ENCODE measurements at places on chromosomes 1 and 21.

- DNase-seq = no peak
Measured at GRCh38 chr1:245188403-245188802, 33.6 kb downstream of the KIF26B start.

GRCh38 chr1:41626616-41627375, 142.3 kb upstream of the EDN2 start:
- no peak for DNase-seq

DNA sequence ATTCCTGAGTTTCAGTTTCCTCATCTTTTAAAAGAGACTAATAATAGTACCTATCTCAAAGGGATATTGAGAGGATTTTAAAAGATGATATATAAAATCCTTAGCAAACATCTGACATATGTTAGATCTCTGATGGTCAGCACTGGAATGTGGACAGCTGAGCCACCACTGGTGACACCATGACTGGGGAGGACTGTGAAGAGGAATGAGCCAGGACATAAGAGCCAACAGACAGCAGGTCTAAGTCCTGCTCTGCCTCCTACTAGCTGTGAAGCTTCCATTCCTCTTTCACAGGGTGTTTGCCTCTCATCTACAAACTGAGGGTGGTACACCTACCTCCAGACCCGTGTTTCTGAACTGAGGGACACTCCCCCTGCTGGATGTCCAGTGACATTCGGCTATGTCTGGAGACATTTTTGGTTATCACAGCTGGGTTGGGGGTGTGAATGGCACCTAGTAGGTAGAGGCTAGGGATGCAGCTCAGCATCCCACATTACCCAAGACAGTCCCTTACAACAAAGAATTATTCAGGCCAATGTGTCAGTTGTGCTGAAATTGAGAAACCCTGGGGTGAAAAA, 109.1 kb upstream of the OLIG2 start:
- DNase-seq = no peak

DNA sequence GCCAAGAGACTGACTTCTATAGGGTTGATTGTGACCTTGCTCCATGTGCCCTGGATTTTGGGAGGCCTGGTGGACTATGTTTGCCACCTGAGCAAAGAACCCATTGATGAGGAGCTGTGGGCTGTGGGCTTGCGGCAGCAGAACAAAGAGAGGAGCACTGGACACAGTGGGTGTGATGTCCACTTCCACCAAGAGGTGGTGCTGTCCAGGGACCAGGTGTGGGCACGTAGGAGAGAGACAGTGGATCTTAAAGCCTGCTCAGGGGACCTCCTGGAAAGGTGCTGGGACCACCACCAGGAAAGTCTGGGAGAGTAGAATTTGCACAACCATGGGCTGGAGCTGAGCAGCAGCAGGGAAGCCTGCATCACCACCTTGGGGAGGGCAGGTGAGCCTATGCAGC, 106.7 kb upstream of the ETS2 start:
- no peak for DNase-seq

DNA sequence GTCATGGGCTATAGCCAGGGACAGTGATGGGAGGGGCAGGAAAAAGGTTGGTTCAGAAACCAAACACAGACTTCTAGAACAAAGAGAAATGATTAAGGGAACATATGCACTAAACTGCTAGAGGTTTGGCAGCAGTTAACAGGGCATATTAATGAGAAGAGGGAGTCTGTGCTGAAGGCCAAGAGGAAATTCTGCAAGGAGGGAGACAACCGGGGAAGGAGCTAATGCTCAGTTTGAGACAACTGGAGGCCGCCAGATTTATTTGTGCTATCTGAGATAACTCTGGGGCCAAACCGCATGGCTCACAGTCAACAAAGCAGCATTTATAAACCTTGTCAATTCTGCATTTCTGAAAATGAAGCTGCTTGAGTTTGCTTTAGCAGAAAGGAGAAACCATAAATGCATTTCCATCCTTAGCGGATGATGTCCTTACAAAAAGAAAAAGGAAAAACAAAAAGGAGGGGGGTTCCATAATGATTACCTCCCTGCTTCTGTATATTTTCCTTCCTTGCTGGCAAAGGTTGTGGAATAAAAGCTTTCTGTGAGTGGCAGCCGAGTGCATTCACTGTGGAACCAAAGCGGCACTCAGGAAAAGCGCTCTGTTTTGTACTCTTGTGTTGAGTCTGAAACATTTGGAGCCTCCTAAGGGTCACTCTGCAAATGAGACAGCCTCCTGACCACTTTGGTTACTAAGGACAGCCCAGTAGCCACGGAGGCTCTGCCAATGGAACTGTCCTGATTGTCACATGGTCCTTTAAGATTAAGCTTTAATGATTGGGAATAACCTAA, 70.3 kb downstream of the SIM2 start:
- peak; percentile 68 for DNase-seq

DNA sequence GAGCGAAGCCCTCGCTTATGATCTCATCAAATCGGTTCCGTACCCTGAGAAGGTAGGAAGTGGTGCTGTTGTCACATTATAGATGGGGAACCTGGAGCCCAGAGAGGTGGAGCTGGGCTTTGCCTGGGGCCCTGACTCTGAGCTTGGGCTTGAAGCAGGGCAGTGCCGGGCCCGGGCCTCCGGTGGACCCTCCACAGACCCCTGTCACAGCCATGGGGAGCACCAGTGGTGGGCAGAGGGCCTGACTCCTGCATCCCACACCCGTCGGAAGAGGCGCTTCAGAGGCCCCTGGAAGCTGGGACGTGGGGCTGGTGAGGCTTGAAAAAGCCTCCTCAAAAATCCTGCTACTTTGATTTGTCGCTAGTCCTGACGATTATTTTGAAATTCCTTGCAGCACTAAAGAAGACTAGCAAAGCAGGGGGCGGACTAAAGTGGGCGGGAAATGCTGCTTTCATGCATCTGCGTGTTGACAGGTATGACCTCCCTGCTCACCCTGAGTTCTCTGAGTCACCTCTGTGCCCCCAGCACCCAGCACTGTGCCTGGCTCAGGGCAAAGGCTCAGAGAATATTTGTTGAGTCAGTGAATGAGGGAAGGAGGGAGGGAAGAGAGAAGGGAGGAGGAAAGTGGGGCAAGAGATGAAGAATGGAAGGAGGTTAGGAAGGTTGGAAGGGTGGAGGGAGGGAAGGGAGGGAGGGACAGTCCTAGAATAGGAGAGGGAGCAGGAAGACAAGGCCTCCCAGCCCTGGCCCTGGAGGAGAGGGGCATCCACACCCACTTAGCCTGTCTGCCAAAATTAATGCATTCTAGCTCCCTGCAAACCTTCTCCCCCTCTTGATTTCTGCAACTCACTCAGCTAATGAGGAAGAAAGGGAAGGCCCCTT, 262.8 kb upstream of the VAMP3 start:
- DNase-seq = no peak

DNA sequence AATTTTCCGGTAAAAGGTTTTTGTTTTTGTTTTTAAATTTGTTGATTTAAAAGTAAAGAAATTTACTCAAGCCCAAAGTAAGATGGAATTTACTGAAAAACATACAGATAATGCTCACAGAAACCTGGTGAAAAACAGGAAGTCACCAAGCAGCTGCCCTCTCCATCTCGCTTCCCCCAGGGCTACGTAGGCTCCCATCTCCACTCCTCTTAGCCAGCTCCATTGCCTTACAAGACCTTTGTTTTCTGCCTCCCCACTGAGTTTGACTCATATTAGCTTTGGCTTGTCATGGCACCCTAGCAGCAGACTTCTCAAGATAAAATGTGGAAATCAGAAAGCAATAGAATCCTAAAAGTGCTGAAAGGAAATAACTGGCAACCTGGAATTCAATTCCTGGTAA, 57.9 kb downstream of the PHTF1 start:
- no peak for DNase-seq

- DNase-seq = no peak
Measured at GRCh38 chr1:9211291-9211811, 23.2 kb upstream of the H6PD start.

DNA sequence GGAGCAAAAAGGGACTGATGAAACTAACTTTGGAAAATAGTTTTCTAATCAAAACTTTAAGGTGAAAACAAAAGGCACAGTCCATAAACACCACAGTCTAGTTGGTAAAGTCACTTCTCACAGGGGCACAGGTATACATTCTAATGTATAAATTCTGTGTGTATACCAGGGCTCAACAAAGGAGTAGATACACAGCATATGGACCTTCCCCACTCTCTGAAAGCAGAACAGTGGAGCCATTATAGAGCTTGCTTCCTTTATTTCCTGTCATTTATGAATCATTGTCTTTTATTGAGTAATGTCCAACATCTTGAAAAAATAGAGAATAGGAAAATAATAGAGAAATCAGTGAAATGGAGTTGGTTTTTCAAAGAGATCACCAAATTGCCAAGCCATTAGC, 746.5 kb upstream of the CHRM3 start:
- DNase-seq = no peak

DNA sequence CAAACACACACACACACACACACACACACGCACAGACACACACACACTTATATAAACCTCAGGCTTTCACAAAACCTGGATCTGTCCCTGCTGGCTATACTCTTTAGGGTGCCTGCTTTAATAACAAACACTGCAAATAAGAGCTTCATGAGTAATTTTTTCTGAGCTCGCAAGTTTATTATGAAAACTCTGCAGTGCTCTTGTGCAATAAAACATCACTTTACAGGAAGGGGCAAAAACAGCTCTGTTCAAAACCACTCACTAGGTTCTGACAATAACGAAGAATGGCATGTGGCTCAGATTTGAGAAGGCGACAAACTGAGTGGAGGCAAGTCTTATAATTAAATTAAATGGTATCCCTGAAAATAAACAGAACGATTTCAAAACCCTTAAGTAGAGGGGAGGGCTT, 42.6 kb upstream of the CTPS1 start:
- DNase-seq = no peak

DNA sequence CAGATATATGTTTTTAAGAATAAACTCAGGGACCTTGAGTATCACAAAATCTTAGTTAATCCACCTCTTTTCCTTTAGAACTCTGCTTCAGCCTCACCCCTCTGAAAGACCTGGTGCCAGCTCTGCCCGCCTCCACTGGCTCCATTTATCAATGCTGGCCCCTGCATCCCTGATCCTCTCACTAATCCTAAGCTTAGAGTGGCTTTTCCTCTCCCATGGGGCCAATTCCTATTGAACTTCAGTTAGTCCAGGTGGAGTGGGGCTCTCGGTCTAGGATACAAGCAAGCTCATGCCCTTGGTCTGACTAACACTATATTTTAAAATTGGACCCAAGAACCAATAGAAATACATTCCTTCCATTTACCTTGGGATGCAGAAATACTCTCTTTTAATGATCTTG, 87.0 kb downstream of the RGS7 start:
- DNase-seq = no peak

DNA sequence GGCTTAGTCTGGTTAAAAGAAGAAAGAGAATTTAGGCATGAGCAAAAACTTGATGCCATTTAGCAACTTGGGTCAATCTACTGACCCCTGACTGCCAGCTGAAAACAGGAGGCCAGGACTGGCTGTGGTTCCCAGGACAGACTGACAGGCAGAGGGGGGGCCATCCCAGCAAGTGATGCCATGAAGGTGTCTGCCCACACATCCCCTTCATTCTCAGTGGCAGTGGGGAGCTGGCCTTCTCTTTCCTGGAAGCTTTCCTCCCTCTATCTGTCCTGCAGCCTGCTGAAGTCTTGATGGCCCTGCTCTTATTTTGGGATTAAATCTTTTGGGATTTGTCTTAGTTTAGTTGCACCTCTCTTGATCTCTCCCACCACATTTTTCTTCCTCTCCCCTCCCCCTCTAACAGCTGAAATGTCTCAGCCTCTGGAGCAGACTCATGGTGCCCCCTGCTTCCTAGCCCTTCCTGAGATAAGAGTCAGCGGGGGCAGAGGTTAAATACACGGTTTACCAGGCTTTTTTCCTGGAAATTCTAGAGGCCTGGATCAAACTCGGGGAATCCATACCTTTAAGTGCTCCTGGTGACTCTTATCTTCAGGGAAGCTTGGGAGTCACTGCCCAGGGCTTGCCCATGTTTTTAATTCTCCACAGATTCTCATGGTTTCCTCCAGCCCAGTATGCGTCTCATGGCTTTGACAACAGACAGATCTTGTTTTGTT, 99.5 kb upstream of the TSPAN2 start:
- no peak for DNase-seq

- no peak for DNase-seq
Measured at GRCh38 chr1:228099331-228099732, 3.8 kb downstream of the C1orf35 start.

- no peak for DNase-seq
Measured at GRCh38 chr1:86000601-86001000, 156.0 kb downstream of the COL24A1 start.

DNA sequence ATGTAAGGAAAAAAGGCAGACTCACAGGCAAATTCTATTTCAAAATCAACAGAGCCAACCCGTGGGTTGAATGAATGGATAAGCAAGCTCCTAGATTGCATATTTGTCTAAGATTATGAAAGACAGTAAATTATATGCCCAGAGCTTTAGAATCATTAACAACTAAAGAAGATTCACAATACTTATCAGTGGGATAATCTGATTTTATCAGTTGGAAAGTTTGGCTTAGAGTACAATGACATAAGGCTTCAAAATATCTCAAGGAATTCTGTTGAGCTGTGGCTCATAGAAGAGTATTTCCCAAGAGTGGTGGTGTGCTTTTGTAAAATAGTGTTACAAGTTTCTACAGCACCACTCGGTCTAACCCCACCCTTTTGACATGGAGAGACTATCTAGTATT, 85.5 kb downstream of the ADAMTS1 start:
- no peak for DNase-seq

- DNase-seq = no peak
Measured at GRCh38 chr1:234562334-234562733, 47.6 kb downstream of the IRF2BP2 start.

- DNase-seq = no peak
Measured at GRCh38 chr1:207245124-207245523, 76.4 kb upstream of the CD55 start.

GRCh38 chr1:171501305-171502024, 16.1 kb downstream of the PRRC2C start:
- no peak for DNase-seq

DNA sequence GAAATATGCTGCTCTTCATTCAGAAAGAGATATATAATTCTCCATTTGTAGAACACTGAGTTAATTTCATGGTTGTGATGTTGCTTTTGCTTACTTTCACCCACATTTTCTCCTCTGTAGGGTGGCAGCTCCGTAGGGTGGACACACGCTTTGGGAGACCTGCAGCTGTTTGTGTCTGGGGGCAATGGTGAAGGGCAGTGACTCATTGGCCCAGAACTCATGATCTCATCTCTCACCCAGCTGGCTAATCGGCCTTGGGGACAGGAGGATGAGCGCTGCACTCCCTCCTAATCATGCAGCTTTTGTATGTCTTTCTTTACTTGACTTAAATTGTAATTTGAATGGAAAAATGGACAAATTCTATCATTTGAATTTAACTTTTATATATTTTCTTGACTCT, 9.6 kb downstream of the DISC1 start:
- no peak for DNase-seq

- DNase-seq = peak; percentile 41
Measured at GRCh38 chr1:158496374-158496773, 24.4 kb downstream of the OR10R2 start.
